ENCODE measurements at places on chromosomes 7 and 10. TPM values are rescaled to one million over a fixed set of nuclear protein-coding genes. Genes with fewer than 3 reads are reported as not detected.
A peak's percentile ranks its signal among the peaks of the same experiment; 100 is the strongest.

DNA sequence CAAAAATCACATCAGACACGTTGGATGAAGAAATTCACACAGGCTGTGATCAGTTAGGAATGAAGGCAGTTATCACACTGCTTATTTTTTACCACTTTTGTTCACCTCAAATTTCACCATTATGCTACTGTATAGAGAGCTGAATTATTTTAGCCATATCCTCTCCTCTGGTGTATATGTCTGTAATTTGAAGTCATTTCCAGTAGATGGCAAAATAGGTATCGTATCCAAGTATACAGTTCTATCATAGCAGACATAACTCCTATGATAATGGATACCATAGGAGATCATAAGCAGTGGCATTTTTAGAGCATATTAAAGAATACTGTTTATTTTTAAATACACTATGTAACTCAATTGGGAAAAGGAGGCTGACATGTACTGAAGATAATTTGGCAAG is 909.7 kb downstream of the DNAJB9 start:
- no peak for DNase-seq

GRCh38 chr10:63692220-63692896 is 171.2 kb downstream of the REEP3 start:
- no peak for DNase-seq

- peak; percentile 71 for DNase-seq
Observed at GRCh38 chr7:129635300-129636029, 23.9 kb downstream of the NRF1 start.

DNA sequence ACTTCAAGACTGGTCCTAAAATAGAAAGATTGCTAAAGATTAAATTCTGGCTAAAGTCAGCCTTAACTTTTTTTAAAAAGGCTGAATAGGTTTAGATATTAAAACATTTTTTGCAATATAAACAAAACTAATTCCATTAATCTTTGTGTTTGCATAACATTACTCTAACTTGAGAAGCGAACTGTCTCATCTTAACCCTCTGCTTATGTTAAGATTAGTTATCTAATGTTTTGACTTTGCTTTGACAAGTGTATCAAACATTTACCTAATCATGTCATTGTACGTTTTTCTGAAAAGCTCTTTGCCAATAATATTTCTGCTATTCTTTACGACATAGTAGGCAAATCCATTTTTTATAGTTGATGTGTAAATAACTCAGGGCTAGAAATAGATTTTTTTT is 68.0 kb downstream of the ITIH5 start:
- DNase-seq, result no peak

DNAJC2 gene
- total RNA-seq, result 14.3 TPM
